ENCODE measurements at places on chromosomes 12 and 14. TPM values are rescaled to one million over a fixed set of nuclear protein-coding genes. Genes with fewer than 3 reads are reported as not detected.

Gene MGP
- not detected for total RNA-seq

Gene LRTM2
- total RNA-seq: not detected

Gene ALDH1L2
- total RNA-seq: 1.9 TPM

Gene HNF1A
- not detected for total RNA-seq

Gene LPAR5
- total RNA-seq: 8.0 TPM

Gene PRR4
- 0.68 TPM for total RNA-seq

Gene ERP27
- 7.2 TPM for total RNA-seq

Gene C1QL4
- total RNA-seq: not detected

Gene KRT3
- not detected for total RNA-seq

GRCh38 chr12:12616512-12617310 is 5.0 kb downstream of the CREBL2 start:
- H3K36me3 ChIP-seq: peaks cover 52% of the 10 kb centered on the region
- H3K27me3 ChIP-seq: no peaks in the 10 kb centered on the region
- H3K4me3 ChIP-seq: no peak overlapping the region
- H3K4me1 ChIP-seq: peaks cover 60% of the 10 kb centered on the region
- DNase-seq: no peak

DNA sequence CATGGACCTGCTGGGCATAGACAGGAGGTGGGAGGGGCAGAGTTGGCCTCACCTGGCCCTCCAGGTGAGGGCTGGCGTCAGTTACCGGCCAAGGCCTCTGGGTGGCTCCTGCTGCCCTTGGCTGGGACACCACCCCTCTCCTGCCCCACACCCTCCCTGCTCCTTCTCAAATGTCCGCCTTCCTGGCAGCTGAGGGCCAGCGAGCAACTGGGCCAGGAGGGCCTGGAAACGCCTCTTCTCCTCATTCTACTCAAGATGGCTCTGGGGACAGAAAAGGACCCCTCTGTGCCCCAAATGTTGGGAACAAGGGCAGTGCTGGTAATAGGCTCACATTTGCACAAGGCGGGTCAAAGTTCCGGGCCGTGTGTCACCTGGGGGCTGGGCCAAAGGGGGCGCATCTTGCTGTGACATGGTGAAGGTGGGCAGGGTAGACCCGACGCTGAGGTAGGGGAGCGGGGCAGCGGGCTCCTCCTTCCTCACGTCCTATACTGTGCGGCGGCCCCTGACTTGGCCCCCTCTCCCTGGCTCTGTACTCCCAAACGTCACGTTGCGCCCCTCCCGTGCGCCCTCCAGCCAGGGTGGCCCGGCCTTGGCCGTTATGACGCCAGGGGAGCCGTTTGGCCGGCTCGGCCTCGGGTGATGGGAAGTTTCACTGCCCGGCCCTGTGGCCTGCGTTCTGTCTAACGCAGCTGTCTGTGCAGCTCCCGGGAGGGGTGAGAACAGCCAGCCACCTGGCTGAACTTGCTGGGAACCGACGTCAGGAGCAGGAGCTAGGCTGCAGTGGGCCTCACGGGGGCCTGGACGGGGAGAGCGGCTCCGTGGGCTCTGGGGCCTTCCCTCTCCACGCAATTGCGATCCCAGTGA is 18.0 kb upstream of the DLK1 start:
- H3K27ac ChIP-seq: no peak overlapping the region
- no peak overlapping the region for H3K4me3 ChIP-seq
- H3K4me1 ChIP-seq: no peaks in the 10 kb centered on the region
- peaks cover 8% of the 10 kb centered on the region for H3K27me3 ChIP-seq
- DNase-seq: no peak

GRCh38 chr14:74580275-74580672 is 31.8 kb downstream of the LTBP2 start:
- no peak for DNase-seq
- peaks cover 11% of the 10 kb centered on the region for H3K4me1 ChIP-seq
- H3K4me3 ChIP-seq: no peak overlapping the region
- H3K27me3 ChIP-seq: peaks cover 26% of the 10 kb centered on the region

- peaks cover 47% of the 10 kb centered on the region for H3K4me1 ChIP-seq
- H3K27me3 ChIP-seq: peaks cover 32% of the 10 kb centered on the region
- DNase-seq: peak; percentile 28
- no peak overlapping the region for H3K4me3 ChIP-seq
Observed at GRCh38 chr14:54669721-54670561, 103.0 kb downstream of the SAMD4A start.

DNA sequence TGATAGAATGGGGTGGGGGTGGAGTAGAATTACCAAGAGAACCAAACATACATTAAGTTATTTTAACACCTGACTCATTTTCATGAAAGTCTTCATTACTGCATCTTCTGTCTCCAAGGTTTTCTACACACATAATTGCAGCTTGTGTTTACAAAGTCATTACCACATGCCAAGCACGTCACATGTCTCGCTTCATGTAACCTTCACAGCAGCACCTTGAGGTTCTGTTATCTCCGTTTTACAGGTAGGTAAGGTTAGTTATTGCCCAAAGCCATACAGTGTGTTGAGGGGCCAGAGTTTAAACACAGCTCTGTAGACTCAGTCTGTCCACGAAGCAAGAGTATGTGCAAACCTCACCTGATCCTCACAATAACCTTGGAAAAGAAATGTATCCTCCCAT is 64.3 kb upstream of the RBM19 start:
- no peaks in the 10 kb centered on the region for H3K36me3 ChIP-seq
- H3K27ac ChIP-seq: no peak overlapping the region
- DNase-seq: no peak
- H3K4me1 ChIP-seq: no peaks in the 10 kb centered on the region

GRCh38 chr12:113815031-113815430 is 151.1 kb downstream of the RBM19 start:
- H3K36me3 ChIP-seq: no peaks in the 10 kb centered on the region
- H3K4me1 ChIP-seq: no peaks in the 10 kb centered on the region
- H3K27me3 ChIP-seq: no peaks in the 10 kb centered on the region
- DNase-seq: no peak
- H3K27ac ChIP-seq: no peak overlapping the region
- H3K4me3 ChIP-seq: no peak overlapping the region

GRCh38 chr14:60655898-60656685 is 6.8 kb upstream of the SIX1 start:
- H3K27me3 ChIP-seq: peaks cover 86% of the 10 kb centered on the region
- H3K36me3 ChIP-seq: peaks cover 16% of the 10 kb centered on the region
- H3K4me3 ChIP-seq: peak overlapping the region; percentile 80
- peaks cover 63% of the 10 kb centered on the region for H3K4me1 ChIP-seq
- no peak overlapping the region for H3K27ac ChIP-seq

DNA sequence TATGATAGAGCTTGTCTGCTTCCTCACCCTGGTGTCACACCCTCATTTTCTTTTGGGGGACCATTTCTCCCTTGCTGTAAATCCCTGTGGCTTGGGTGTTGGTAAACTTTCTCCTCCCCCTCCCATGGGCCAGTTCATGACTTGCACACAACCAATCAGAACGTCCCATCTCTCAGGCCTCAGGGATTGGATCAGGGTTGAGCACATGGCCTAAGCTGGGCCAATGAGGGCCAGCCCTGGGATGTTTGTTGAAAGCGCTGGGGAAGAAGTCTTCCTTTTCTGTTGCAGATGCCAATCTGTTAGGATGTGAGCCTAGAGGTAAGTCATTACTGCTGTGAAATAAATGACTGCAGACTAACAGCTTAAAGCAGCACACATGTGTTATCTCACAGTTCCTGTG is 136.7 kb downstream of the AACS start:
- H3K4me3 ChIP-seq: no peak overlapping the region
- no peak for DNase-seq
- H3K36me3 ChIP-seq: no peaks in the 10 kb centered on the region
- H3K27me3 ChIP-seq: peaks cover 31% of the 10 kb centered on the region
- H3K4me1 ChIP-seq: no peaks in the 10 kb centered on the region

- no peak overlapping the region for H3K4me3 ChIP-seq
- no peak for DNase-seq
- H3K27ac ChIP-seq: no peak overlapping the region
- H3K4me1 ChIP-seq: no peaks in the 10 kb centered on the region
- no peaks in the 10 kb centered on the region for H3K27me3 ChIP-seq
- H3K36me3 ChIP-seq: no peaks in the 10 kb centered on the region
Observed at GRCh38 chr12:96828169-96828789, 78.8 kb upstream of the NEDD1 start.

DNA sequence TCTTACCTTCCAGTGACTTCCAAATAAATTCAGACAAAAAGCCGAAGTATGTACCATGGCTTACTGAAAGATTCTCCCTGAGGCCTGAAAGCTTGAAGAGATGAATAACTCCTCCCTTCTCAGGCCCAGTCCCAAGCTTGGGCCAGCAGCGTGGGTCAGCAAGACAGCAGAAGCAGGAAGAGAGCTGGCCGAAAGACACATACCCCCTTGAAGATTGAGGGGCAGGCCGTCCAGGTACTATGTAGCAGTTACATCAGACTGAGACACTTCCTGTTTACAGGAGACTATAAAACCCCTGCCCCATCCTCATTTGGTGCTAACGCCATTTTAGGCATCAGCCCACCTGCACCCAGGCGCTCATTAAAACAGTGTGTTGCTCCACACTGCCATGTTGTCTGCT is 15.0 kb downstream of the NDUFA12 start:
- no peak overlapping the region for H3K4me3 ChIP-seq
- DNase-seq: no peak
- peak overlapping the region; percentile 54 for H3K27ac ChIP-seq
- H3K27me3 ChIP-seq: no peaks in the 10 kb centered on the region

DNA sequence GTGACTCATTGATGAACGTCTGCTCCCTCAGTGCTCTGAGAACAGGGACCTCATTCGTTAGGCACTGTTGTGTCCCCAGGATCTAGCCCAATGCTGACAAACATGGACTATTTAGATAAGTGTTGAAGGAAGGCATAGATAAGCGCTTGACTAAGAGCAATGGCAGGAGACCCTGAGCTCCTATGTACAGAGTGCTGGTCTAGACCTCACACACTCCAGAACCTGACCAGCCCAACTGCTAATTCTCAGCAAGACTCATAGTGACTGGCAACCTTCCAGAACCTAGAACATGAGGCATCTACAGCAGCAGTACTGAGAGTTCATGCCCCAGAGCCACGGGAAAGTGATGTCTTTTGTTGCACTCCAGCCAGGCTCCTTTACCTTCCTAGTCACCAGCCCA is 69.2 kb downstream of the CRACR2A start:
- no peak overlapping the region for H3K27ac ChIP-seq
- H3K4me1 ChIP-seq: peaks cover 6% of the 10 kb centered on the region
- no peaks in the 10 kb centered on the region for H3K27me3 ChIP-seq

- H3K4me1 ChIP-seq: peaks cover 16% of the 10 kb centered on the region
- no peak overlapping the region for H3K27ac ChIP-seq
- H3K4me3 ChIP-seq: no peak overlapping the region
- H3K27me3 ChIP-seq: no peaks in the 10 kb centered on the region
Observed at GRCh38 chr12:27236498-27236897, 7.6 kb upstream of the STK38L start.

- H3K36me3 ChIP-seq: no peaks in the 10 kb centered on the region
- no peak overlapping the region for H3K4me3 ChIP-seq
- DNase-seq: no peak
- no peak overlapping the region for H3K27ac ChIP-seq
Observed at GRCh38 chr12:100995201-100995600, 200.6 kb downstream of the ANO4 start.

GRCh38 chr12:88241862-88242570 is 99.9 kb downstream of the TMTC3 start:
- no peaks in the 10 kb centered on the region for H3K27me3 ChIP-seq
- peaks cover 24% of the 10 kb centered on the region for H3K4me1 ChIP-seq
- no peak overlapping the region for H3K27ac ChIP-seq
- DNase-seq: no peak
- H3K36me3 ChIP-seq: peaks cover 3% of the 10 kb centered on the region
- no peak overlapping the region for H3K4me3 ChIP-seq

- DNase-seq: no peak
- H3K27ac ChIP-seq: no peak overlapping the region
- peaks cover 27% of the 10 kb centered on the region for H3K27me3 ChIP-seq
Observed at GRCh38 chr12:124685689-124686369, 118.4 kb upstream of the NCOR2 start.

GRCh38 chr14:81033698-81034240 is 78.3 kb downstream of the TSHR start:
- H3K4me1 ChIP-seq: no peaks in the 10 kb centered on the region
- H3K36me3 ChIP-seq: no peaks in the 10 kb centered on the region
- no peak for DNase-seq
- peaks cover 3% of the 10 kb centered on the region for H3K27me3 ChIP-seq
- H3K4me3 ChIP-seq: no peak overlapping the region

GRCh38 chr14:50347521-50347920 is 35.4 kb downstream of the DMAC2L start:
- H3K27me3 ChIP-seq: no peaks in the 10 kb centered on the region
- H3K4me3 ChIP-seq: no peak overlapping the region

DNA sequence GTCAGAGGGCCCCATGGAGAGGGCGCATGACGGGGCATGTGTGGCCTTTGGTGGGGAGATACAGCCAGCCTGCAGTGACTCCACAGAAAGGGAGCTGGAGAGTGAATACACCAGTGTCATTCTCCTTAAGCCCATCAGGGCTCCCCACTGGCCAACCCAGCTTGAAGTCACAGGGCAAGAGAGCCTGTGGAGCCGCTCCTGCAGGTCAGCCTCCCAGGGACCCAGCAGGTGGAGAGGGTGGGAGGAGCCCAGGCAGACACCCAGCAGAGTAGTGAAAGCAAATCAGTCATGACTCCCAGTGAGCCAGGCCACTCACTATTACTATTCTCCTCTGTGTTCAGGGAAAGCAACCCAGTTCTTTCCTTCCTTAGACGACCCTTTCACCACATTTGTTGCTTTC is 110.0 kb upstream of the CPM start:
- no peak overlapping the region for H3K4me3 ChIP-seq
- no peak for DNase-seq
- no peaks in the 10 kb centered on the region for H3K36me3 ChIP-seq
- H3K27ac ChIP-seq: no peak overlapping the region

GRCh38 chr12:94841177-94841576 is 162.3 kb downstream of the NDUFA12 start:
- H3K4me3 ChIP-seq: no peak overlapping the region
- no peaks in the 10 kb centered on the region for H3K4me1 ChIP-seq
- no peak overlapping the region for H3K27ac ChIP-seq
- no peak for DNase-seq

GRCh38 chr12:95994476-95994875 is 1.7 kb downstream of the HAL start:
- no peak overlapping the region for H3K27ac ChIP-seq
- no peak for DNase-seq
- no peaks in the 10 kb centered on the region for H3K36me3 ChIP-seq
- peaks cover 3% of the 10 kb centered on the region for H3K27me3 ChIP-seq
- H3K4me3 ChIP-seq: no peak overlapping the region

DNA sequence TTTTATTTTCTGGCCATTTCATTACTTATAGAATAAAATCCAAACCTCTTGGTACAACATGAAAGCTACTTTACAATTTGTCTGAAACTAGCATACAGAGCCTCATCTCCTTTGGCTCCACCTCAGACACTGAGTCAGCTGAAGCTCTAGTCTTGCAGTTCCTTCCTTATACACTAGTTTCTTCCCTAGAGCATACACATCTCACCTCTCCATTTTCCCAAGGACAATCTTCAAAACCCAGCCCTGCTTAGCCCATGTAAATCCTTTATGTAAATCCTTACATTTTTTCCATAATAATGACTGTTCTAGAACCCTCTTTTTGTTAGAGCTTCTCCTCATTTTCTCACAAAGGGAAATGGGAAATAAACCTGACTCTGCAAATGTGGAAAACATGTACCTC is 463.4 kb downstream of the SLC16A7 start:
- no peaks in the 10 kb centered on the region for H3K36me3 ChIP-seq
- H3K4me3 ChIP-seq: no peak overlapping the region
- H3K27me3 ChIP-seq: no peaks in the 10 kb centered on the region
- no peak overlapping the region for H3K27ac ChIP-seq
- H3K4me1 ChIP-seq: no peaks in the 10 kb centered on the region
- no peak for DNase-seq

- H3K36me3 ChIP-seq: no peaks in the 10 kb centered on the region
- H3K4me3 ChIP-seq: no peak overlapping the region
- no peaks in the 10 kb centered on the region for H3K27me3 ChIP-seq
- H3K4me1 ChIP-seq: no peaks in the 10 kb centered on the region
Observed at GRCh38 chr12:24711056-24712008, 237.6 kb downstream of the BCAT1 start.

Measured in activated CD4-positive, alpha-beta memory T cell treated with anti-CD3 and anti-CD28 coated beads, Interleukin-2, amount 10 ng/mL, durations not matched to agents 7 days and 5 days (primary cell).